Renal cortical epithelial cell (primary cell): ENCODE measurements at places on chromosomes 1 and 21. TPM values are rescaled to one million over a fixed set of nuclear protein-coding genes. Genes with fewer than 3 reads are reported as not detected.

Gene OR2T29
- total RNA-seq, result 0.10 TPM in 1 of 2 replicates, not detected in the other

Gene PCP4
- not detected in 2 replicates for total RNA-seq

Gene CFAP74
- total RNA-seq, result not detected in 2 replicates

Gene MXRA8
- total RNA-seq, result 24.7 and 35.6 TPM in 2 replicates

Gene FCRL2
- total RNA-seq, result not detected in 2 replicates

Gene AMPD1
- total RNA-seq, result not detected in 2 replicates

Gene TNFRSF1B
- total RNA-seq, result 0.35 and 1.6 TPM in 2 replicates

Gene KPRP
- total RNA-seq, result not detected in 2 replicates

Gene HFM1
- total RNA-seq, result 0.35 and 0.65 TPM in 2 replicates

Gene CRYAA
- not detected in 2 replicates for total RNA-seq

Gene CD2
- total RNA-seq, result not detected in 2 replicates

Gene AKR7A3
- total RNA-seq, result 0.55 and 1.6 TPM in 2 replicates

- DNase-seq, result no peak
Measured at GRCh38 chr21:21165063-21165645, 166.9 kb downstream of the NCAM2 start.

GRCh38 chr21:36717976-36718375, 19.1 kb downstream of the SIM2 start:
- peak; percentile 70 for DNase-seq

- DNase-seq, result no peak
Measured at GRCh38 chr1:84759756-84760155, 69.5 kb upstream of the SSX2IP start.

DNA sequence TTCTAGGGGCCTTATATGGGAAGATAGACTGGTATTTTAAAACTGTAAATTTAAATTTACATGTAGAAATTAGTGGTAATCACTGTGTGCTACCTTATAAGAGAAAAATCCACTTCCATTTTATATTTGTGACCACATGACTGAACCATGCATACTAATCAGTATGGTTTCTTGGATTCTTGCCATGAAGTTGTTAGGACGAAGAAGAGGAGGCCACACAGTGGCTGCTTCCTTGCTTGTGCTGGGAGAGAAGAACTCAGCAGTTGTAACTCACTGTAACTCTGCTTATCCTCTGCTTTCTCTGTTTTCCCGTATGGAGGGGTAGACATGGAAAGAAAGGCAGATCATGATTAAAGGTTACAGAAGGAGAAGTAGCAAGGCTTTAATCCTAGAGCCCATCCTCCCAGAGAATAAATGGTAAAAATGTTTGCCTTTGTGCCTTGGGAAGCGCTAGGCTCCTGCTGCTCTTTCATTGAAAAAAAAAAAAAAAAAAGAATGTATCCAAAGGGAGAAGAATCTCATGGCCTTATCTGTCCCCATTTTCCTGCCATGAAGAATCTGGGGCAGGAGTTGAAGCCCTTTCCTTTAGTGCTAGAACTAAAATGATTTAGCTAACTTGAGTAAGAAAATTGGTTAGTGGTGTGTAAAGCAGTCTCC, 32.4 kb downstream of the KCTD3 start:
- peak; percentile 72 for DNase-seq

- no peak for DNase-seq
Measured at GRCh38 chr21:31326522-31327242, 17.4 kb downstream of the TIAM1 start.

DNA sequence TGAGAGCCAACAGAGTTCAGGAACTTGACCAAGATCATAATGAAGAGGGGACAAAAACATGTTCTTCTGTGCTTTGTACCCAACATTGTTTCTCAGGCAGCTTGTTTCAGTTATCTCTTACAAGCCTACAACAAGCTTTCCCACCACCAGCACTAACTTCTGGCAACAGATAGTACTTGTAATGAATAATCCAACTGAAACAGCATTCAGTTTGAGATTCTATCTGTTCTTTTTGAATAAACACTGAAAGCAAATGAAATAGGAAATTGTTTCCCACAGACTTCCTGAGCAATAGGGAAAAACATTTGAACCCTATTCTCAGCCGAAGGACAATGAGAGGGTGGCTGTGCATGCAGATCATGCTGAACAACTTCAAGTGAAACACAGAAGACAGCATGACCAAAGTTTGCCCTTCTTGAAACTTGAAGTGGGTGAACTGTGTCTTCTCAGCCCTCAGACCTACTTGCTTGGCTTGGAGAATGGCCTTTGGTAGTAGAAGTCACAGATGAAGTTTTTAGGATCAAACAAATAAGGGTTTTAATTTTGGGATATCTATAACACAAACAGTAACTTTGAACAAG, 11.2 kb upstream of the HOOK1 start:
- peak; percentile 97 for DNase-seq

DNA sequence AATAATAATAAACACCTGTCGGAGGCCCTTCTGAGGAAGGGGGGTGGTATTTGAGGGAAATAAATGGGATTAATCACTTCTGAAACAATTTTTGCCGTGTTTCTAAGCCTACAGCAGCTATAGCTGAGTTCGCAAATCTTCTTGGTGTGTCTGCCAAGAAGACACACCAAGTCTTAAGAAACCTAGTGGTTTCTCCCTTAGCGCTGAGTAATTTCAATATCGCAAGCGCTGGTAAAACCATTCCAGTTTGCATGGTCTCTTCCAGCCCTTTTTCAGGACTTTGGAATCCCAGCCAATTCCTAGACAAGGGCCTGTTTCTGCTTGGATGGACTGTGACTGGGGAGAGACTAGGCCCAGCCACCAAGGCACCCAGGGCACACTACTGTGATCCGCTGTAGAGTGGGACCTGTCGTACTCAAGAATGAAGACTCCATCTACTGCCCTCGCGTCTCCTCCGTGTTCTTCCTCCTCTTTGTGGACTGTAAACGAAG, 7.5 kb upstream of the LHX8 start:
- no peak for DNase-seq

DNA sequence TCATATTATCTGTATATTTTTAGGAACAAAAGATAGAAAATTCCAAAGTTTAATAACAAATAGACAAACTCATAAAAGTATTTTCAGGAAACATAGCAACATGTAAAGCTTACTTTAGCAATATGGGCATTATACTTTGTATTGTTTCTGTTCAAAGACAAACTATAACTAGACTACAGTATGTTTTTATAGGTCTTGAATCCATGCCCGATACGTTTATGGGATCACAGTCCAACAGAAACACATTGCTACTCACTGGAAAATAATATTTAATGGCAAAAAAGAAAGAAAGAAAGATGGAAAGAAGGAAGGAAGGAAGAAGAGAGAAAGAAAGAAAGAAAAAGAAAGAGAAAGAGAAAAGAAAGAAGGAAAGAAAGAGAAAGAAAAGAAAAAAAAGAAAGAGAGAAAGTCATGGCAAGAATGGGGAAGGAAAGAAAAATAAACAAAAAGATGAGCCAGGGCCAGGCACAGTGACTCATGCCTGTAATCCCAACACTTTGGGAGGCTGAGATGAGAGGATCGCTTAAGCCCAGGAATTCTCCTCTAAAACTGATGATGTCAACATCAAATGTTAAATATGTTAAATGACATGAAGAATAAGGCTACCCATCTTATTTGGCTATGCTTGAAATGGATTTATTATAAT, 32.7 kb downstream of the TM2D1 start:
- DNase-seq, result no peak

DNA sequence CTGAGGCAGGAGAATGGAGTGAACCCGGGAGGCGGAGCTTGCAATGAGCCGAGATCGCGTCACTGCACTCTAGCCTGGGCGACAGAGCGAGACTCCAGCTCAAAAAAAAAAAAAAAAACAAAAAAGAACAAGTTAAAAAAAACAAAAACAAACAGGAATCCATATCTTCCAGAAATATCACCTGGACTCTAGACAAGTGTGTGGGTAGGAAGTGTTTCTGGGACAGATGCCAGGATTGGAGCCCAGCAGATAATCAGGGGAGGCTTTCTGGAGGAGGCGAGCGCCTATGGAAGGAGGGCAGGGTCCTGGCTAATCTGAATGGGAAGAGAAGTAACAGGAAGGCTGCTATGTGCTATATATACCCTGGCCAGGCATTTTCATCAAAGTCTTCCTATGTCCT, 43.6 kb upstream of the SYNC start:
- DNase-seq, result no peak

- DNase-seq, result no peak
Measured at GRCh38 chr1:10429868-10430215, 391 bp upstream of the CENPS start.

DNA sequence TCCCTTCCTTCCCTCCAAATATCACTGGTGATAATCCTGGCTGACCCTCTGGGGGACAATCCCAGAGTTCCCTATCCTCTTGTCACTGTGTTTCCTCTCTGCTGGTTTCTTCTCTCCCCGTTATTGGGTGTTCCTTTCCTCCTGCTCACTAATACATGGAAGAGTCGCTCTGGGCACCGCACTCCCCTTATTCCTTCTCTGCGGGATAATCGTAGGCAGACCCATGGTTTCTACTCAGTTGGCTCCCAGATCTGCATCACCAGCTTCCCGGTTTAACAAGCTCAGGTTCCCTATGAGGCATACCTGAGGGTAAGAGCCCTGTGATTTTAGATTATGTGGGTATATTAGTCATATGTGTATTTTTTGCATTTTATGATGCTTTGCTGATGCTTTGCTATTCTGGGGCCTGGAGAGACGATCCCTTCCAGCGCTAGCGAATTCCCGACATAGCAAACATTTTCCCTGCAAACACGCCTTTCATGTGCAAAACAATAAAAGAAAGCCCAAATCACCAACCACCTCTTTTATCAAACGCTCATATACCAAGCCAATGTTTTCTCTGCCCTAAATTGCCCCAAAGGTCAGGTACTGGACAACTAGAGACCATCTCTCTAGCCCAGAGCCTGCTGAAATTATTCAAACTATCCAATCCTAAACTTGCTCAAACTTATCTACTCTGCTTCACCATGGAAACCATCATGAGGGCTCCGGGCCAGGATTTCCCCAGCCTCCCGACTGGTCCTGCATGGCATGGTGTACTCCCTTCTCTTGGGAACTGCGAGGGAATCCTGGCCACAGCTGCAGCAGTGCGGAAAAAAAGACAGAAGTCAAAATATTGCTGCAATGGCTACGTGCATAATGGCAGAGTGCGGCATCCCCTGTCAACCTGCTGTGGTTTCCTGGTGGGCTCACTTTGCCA, 84.2 kb downstream of the PCP4 start:
- DNase-seq, result no peak

DNA sequence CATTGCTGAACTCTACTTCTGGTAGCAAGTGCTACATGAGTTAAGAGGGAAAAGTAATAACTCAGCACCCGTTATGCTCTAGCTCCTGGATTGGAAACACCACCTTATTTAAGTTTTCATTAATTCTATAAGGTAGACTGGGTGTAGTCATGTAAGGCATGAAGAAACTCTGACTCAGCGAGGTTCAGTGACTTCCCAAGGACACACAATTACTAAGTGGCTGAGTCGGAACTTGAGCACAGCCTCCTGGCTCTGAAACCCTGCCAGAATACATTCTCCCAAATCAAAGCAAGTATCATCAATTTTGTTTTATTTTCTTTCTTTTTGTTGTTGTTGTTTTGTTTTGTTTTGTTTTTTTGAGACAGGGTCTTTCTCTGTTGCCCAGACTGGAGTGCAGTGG, 29.1 kb upstream of the SCCPDH start:
- peak; percentile 38 for DNase-seq

DNA sequence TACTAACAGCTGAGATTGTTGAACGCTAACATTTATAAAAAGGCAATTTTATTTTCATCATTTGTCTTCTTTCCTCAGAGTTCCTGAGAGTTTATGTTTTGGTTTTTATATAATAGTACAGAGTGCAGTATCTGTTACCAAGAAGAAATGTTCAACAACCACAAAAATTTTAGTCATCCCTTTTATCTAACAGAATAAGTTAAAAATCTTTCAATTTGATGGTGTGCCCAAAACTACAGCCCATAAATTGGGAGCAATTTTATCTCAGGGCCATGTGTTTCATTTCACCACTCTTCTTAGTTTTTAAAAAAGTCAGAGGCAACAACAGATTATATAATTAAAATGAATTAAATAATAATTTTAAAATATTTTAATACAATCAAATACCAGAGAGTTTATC, 37.1 kb downstream of the NEXN start:
- no peak for DNase-seq

DNA sequence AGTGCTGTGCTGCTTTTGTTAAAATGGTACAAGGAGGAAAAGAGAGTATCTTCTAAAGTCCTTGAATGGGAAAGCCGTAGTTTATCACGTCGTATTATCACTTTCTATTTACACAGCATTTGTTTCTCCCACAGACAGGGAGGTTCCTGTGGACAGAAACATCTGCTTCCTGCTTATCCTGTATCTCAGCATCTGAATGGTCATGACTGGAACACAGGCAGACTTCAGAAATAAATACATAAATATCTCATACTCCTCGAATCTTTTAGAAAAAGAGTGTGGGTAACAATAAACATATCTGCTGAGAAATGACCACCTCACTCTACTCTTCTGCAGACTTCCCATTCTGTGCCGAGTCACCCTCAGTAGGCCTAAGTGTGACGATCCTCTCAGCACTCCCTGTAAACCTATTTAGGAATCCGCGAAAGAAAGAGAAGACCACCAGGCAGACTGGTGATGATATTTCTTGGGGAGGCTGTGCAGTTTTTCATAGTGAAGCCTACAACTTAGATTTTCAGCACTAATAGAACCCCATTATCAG, 393.5 kb downstream of the SMYD3 start:
- no peak for DNase-seq

DNA sequence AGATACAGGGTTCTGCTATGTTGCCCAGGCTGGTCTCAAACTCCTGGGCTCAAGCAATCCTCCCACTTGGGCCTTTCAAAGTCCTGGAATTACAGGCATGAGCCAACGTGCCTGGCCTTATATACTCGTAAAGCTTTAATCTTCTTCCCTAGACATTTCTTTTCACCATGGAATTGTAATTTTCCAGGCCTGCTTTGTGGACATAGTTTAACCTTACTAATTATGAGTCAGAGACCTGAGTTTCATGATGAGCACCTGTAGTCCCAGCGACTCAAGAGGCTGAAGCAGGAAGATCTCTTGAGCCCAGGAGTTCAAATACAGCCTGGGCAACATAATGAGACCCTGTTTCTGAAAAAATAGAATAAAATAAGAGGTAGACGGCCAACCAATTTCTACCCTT, 12.3 kb downstream of the PATJ start:
- peak; percentile 79 for DNase-seq

- DNase-seq, result no peak
Measured at GRCh38 chr1:26844424-26845196, 18.1 kb downstream of the ZDHHC18 start.

GRCh38 chr1:210754878-210755665, 378.9 kb downstream of the KCNH1 start:
- DNase-seq, result peak; percentile 18

GRCh38 chr1:174966008-174966572, 33.7 kb upstream of the CACYBP start:
- no peak for DNase-seq

GRCh38 chr1:33170351-33171274, 11.2 kb downstream of the TRIM62 start:
- DNase-seq, result no peak

GRCh38 chr21:29265690-29266479, 32.8 kb upstream of the BACH1 start:
- DNase-seq, result peak; percentile 9

DNA sequence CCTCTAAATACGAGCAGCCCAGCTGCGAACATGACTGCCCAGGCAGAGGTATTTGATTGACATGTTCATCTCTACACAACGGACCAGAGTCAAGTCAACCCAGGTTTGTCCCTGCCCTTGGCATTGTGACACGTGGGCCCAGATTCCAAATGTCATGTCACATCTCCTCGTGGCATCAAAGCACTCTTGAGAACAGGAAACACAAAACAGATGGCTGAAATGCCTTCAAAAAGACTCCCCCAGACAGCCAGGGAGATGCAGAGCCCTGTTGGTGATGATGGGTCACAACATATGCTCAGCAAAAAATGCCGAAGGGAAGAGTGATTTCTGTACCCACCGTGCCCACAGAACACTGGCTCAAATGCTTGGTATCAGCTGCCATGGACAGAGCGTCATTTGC, 337.8 kb upstream of the DAB1 start:
- DNase-seq, result no peak
